Lung microvascular endothelial cell (primary cell): ENCODE measurements at places on chromosomes 1 and 21.
A peak's percentile ranks its signal among the peaks of the same experiment; 100 is the strongest.

GRCh38 chr1:33501309-33501708 lies 28.9 kb downstream of the ZSCAN20 start:
- DNase-seq = no peak

GRCh38 chr1:172004671-172005070 lies 163.4 kb downstream of the DNM3 start:
- no peak for DNase-seq

DNA sequence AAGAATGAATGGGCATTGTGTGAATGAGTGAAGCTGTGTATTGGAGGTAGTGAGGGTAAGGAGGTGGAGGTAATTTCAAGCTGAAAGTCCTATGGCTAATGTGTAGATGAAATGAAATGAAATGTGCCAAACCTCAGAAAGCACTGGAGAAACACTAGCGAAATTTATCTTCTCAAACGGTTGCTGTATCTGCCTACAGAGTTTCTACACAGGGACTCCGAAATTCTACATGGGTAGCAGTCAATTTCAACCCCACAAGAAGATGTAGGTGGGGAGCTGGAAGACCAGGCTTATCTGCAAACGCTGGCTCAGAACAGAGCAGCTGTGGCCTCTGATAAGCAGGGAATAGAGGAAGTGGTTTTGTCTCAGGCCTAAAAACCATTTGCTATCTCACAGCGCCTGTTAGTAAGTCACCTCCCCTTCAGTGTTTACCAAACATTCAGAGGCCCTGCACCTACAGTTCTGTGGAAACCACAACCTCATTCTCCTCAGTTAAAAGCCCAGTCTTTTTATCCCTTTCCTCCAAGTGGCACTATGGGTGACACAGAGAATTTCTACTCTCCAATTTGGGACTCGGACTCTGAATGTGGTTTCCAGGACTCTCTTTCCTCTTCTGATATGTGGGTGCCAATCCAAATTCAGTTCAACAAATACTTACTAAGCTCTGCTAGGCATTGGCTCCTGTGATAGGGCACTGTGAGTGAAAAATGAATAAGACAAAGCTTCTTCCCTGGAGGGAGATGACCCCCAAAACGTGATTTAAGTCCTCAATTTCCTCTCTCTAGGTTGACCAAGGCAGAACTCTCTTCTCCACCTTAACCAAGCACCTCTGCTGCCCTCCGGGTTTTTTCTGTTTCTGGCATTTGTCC lies 17.2 kb upstream of the SLAMF6 start:
- DNase-seq = no peak

DNA sequence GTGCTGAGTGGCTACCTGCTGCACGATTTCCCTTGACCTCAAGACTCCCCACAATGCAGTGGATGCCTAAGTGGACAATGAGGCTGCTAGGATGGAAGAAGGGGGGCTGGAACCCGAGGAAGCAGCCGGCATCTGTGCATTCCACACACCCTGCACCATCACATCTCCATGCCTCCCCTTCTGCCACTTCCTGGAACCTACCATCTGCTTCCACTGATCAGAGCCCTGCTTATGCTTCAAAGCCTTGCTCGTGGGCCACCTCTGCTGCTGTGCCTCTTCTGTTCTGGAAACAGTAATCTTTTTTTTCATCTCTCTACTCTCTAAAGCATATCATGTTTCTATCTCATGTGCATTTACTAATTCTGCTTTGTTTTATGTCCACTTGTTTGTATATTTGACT lies 66.2 kb upstream of the WDR26 start:
- DNase-seq = no peak

DNA sequence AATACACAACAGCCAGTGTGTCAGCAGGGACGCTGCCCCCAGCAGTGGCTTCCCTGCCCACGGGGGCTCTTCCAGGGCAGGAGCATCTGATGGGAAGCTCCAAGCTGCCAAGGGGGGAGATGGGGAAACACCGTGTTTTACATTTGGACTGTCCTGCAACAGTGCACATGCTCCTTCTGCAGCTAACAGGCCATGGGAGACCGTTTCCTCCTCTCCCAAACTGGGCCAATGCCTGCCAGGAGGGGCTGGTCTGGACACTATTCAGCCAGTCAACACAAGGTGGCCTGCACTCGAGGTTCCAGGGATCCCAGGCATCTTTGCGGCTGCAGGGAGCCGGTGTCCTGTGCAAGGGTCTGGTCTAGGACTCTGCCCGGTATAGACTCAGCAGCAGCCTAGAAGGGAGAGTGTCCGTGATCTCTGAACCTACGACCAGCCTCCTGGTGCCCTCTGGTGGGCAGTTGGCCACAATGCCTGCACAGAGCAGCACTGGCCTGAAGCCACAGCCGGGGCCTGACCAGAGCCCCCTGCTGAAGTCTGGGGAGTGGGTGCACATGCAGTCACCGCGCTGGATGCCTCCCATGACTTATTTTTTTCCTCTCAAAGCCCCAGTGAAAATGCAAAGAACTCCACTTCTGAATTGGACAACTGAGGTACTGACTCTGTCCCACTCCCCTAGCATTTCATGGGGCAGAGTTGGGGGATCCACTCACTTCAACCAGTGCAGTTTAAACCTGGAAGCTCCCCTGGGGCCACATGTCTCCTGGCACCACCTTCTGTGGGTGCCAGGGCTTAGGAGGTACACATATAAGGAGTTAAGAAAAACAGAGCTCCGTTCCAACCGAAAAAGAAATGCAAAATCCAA lies 33.3 kb downstream of the RCC2 start:
- DNase-seq = peak; percentile 70

GRCh38 chr1:45116820-45117219 lies 89.6 kb downstream of the ZSWIM5 start:
- DNase-seq = no peak

DNA sequence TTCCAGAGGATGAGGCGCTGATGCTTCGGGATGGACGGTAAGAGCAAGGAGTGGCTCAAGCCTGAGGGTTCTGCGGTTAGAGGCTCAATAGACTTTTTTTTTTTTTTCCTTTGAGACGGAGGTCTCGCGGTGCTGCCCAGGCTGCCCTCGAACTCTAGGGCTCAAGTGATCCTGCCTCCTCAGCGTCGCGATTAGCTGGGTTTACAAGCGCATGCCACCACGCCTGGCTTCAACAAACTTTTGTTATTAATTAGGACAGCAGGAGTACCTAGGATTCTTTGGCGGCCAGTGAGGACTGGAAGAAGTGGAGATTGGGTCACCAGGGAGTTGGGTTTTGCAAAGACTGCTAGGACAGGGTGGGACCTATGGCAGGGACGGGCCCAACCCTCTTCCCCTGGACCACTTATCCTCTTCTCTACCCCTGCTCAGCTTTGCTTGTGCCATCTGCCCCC lies 587 bp downstream of the SCNM1 start:
- peak; percentile 64 for DNase-seq

GRCh38 chr1:2228157-2228594 lies at the start of gene SKI:
Gene SKI (plus strand): TSS chr1:2228319. CDS start chr1:2228767, 448 bp downstream.
- DNase-seq = no peak

GRCh38 chr1:242692988-242693387 lies 168.5 kb upstream of the PLD5 start:
- DNase-seq = no peak

DNA sequence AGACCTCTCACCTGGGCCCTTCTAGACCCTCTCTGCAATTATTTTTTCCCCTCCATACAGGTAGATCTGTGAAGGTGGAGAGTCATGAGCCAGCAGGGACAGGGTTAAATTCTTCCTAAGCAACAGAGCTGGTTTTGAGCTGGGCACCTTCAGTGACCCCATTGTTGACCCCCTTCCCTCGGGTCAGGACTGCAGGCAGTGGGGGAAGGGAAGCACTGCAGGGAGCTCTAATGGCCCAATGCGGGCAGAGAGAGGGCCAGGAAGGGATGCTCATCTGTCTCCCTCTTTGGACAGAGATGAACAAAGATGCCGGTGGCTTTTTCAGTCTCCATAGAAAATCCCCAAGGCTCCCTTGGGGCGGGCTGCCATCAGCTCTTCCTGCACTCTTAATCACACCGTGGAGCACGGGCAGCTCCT lies 21.4 kb downstream of the SOX13 start:
- DNase-seq = no peak

DNA sequence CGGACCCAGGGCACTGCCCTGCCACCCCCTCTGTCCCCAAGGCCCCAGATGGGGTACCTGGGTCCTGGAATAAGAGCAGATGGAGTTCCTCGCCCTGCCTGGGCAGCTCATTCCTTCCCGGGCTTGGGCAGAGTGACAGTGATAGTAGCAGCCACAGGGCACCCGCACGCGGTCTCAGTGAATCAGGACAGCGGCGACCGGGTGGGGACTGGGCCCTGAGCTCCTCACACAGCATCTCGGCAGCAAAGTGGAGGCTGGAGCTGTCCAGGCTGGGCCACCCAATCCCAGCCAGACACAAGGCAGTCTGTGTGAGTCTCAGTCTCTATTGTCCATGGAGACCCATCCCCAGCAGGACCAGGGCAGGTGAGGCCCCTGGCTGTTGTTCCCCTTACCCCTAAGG lies 37.4 kb upstream of the CCDC27 start:
- DNase-seq = no peak

DNA sequence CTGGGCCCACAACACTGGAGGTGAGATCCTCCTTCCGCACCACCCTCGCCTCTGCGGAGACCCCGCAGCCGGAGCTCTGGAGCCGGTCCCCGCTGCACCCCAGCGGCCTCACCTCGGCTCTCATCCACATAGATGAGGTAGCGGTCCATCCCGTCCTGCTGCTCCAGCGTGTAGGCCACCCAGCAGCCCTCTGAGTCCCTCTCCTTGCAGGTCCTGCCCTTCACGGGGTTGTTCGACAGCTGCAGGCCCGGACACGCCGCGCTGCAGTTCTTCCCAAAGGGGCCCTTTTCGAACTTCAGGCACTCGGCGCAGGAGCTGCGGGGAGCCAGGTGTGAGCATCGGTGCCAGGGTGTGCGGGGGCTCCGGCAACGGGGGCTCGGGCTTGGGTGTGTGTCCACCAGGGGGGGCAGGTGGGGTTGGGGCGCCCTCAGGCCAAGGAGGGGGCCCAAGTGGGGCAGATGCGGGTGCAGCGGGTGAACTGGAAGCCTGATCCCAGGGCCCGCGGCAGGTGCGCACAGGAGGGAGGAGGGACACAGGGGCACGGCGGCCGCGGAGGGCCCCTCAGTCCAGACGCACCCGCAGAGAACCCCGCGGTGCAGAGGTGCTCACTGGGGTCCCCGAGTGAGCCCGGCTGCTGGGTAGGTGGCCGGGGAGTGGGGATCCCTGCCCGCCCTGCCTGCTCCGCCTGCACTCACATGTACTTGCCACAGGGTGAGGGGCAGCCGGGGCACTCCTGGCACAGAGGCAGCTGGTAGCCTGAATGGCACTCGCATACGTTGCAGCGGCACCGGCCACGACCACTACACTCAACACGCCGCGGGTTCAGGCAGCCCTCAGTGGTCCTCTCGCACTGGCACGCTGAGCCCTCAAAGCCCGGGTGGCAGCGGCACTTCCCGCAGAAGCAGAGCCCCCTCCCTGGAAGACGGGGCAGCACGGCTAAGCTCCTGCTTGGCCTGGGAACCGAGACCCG lies 15.4 kb upstream of the PTTG1IP start:
- DNase-seq = no peak
